ENCODE measurements at places on chromosomes 5 and 9.

DNA sequence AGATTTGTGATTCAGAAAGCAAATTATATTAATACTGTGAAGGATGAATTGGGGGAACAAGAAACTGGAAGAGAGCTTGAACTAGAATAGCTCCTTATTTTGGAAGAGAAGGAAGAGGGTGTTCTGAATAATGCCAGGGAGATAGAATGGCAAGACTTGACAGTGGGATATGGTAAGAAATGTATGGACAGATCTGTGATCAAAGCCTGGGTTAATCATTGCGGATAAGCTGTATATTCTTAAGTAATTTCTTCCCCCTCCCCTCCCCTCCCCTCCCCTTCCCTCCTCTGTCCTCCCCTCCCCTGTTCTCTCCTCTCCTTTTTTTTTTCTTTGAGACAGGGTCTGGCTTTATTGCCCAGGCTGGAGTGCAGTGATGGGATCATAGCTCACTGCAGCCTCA lies 10.1 kb upstream of the IL6ST start:
- DNase-seq: no peak

- no peak for DNase-seq
These were observed 18.1 kb downstream of the PRRC2B start for GRCh38 chr9:131411719-131412681.

DNA sequence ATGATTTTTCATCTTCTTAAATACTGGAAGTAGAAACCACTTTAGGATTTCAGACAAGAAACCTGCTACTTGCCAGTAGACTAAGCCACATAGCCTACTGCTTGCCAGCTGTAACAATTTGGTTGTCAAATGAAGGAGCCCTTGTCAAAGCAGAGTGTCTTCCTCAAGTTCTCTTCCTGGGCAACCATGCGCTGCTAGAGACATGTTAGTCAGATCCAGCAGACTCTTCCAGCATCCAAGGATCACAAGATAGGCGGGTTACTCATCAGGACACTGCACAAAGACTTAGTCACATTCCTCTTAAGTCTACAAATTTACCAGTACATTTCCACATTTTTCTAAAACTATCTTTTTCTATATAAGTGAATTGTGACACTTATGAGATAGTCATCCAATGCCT lies 24.4 kb downstream of the SKIC3 start:
- no peak for DNase-seq

- no peak for DNase-seq
These were observed 419.0 kb downstream of the PLK2 start for GRCh38 chr5:58040846-58041245.

DNA sequence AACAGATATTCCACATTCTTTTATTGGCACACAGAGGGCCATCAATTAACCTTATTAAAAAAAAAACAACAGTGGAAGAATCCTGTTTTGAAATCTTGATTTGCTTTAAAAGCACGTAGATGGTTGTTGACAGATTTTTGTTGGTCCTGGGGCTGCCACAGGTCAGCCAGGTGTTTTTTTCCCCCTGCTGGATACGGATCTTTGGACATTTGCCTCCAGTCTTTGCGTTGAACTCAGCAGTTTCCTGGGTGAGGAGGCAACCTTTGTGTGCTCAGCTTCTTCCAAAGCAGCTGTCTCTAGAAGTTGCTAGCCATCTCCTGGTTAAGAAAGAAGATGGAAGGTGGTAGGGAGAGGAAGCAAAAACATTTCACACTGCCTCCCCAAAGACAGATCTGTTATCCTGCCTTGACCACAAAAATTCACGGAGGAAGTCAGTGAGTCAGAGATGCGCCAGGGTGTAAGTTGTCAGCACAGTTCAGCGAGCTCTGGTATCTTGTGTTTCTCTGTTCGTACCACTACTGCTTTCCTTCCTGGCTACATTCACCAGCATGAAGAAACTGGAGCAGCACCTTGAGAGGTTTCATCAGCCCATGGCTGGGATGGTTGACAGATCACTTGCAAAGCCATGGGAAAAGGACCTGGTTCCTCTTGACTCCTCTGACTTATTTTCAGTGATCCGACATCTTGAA lies 207.3 kb downstream of the ARHGAP26 start:
- peak; percentile 94 for DNase-seq

- DNase-seq: no peak
These were observed 30.8 kb downstream of the ACSL6 start for GRCh38 chr5:131980696-131981095.

- no peak for DNase-seq
These were observed 323.8 kb downstream of the PSAT1 start for GRCh38 chr9:78620764-78621163.

DNA sequence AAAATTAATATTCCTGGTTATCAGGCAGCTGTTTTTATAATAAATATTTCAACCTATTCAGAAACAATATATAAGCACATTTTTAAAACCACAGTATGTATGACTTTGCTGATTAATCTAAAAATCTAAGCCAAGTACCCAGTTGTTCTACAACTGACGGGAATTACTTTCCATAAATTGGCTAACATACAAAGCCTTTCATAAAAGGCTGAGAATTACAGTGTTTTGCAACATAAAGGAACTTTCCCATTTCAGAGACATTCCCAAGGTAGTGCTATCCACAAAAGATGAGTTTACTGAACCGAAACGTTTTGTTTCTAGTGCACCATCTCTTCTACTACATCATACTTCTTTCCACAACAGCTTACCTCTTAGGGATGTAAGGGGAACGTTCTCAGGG lies 7.2 kb downstream of the RNF145 start:
- DNase-seq: no peak

- DNase-seq: no peak
These were observed 144.3 kb downstream of the GIN1 start for GRCh38 chr5:102975457-102976182.

- no peak for DNase-seq
These were observed 437.1 kb upstream of the TLE4 start for GRCh38 chr9:79134654-79135053.

DNA sequence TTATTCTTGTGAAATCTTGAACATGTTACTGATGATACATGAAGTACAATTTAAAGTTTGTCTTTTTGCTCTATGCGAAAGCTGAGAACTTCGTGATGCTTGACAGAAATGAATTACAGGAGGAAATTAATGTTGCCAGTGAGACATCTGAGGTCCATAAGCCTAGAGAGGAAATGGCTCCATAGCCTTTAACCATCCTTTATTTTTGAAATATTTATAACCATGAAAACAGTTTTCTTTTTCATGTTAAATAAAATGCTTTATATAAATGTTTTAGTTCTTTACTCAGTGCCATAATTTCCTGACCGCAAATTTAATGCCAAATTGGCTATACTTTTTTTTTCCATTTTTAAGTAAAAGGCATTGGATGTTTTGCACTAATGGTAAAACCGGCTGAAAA lies 29.1 kb downstream of the F2RL2 start:
- DNase-seq: no peak

GRCh38 chr5:34598177-34598794 lies 57.8 kb upstream of the RAI14 start:
- DNase-seq: peak; percentile 14

GRCh38 chr5:178396796-178397720 lies 164.5 kb upstream of the PHYKPL start:
- DNase-seq: no peak

GRCh38 chr5:1343315-1343751 lies 1.6 kb downstream of the CLPTM1L start:
- DNase-seq: no peak

- DNase-seq: no peak
These were observed 285.2 kb downstream of the NPR3 start for GRCh38 chr5:32996336-32996735.

Data from CD14-positive monocyte (primary cell).